ENCODE measurements at places on chromosomes 5 and 9.

DNA sequence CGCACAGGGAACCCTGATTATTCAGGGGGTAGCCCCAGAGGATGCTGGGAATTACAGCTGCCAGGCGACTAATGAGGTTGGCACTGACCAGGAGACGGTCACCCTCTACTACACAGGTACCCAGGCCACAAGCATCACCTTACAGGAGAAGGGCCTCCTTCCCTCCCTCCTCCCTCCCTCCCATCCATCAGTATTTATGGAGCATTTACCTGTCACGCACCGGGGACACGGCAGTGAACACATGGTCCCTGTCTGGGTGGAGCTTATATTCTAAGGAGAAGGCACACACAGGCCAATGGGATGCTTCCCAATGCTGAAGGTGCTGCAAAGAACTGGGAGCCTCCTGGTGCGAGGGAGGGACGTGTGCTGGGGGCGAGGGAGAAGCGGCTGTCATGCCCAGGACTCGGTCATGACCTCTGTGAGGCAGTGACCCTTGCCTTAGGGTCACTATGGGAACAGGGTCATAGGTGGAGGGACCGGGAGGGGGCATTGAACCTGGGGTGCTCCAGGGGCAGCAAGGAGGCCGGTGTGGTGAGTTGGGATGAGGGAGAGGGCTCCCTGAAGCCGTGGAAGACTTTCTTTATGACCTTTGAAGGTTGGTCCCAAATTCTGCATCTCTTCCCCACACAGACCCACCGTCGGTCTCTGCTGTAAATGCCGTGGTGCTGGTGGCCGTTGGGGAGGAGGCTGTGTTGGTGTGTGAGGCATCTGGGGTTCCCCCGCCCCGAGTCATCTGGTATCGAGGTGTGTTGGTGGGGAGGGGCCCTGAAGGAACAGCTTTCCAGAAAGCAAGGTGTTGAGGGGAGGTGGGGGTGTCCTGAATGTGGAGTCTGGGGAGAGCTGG, 41.5 kb downstream of the HMCN2 start:
- DNase-seq, result no peak

DNA sequence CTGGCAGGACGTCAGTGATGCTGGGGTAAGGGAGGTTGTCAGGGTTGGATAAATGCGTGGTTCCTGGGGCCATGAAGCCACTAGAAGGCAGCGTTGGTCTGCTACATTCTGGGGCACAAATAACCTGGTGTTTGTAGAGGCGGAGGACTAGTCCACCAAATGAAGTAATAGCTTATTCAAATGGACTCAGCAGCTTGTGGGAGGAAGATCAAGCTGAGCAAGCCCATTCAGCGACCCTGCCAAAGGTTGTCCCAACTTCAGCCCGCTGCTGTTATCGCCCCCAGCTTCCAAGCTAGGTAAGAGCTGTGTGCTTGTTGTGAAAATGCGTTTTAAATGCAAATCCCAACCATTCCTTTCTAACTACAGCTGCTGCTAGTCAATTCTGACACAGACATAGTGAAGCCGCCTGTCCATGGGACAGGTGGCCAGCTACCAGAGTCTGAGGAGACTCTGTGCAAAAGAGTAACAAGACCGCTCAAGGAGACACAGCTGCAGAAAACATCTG, 7.6 kb upstream of the FAM240B start:
- no peak for DNase-seq

- DNase-seq, result no peak
Observed at GRCh38 chr5:6376974-6377520, 1.3 kb downstream of the MED10 start.

GRCh38 chr5:11104210-11104609, 343.2 kb upstream of the DAP start:
- no peak for DNase-seq

- no peak for DNase-seq
Observed at GRCh38 chr5:98535901-98536300, 237.6 kb upstream of the RGMB start.

GRCh38 chr9:96006296-96006879, 130.9 kb downstream of the ERCC6L2 start:
- DNase-seq, result no peak

- DNase-seq, result no peak
Observed at GRCh38 chr5:124754206-124754927, 7.9 kb upstream of the ZNF608 start.

DNA sequence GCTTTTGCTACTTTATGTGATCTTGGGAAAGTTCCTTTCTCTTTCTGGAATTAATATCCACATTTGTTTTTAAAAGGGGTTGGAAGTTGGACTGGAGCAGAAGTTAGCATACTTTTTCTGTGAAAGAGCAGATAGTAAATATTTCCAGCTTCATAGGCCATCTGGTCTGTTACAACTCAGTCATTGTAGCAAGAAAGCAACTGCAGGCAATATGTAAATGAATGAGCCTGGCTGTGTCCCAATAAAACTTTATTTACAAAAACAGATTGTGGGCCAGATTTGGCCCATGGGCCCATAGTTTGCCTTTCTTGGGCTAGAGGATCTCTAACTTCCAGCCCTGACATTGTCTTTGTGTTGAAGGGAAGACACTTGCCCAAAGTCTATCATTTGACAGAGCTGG, 104.4 kb downstream of the ACTL7B start:
- no peak for DNase-seq

Data from adrenal gland (tissue), 19 donors.